Left ventricle myocardium superior (tissue), 1 donor: ENCODE measurements at places on chromosomes 11 and 22.

- DNase-seq = no peak
Observed at GRCh38 chr22:50027639-50028537, 15.3 kb upstream of the IL17REL start.

- DNase-seq = no peak
Observed at GRCh38 chr11:256952-257737, 20.4 kb downstream of the PSMD13 start.

GRCh38 chr11:92909214-92909613 is 60.2 kb upstream of the MTNR1B start:
- DNase-seq = no peak

DNA sequence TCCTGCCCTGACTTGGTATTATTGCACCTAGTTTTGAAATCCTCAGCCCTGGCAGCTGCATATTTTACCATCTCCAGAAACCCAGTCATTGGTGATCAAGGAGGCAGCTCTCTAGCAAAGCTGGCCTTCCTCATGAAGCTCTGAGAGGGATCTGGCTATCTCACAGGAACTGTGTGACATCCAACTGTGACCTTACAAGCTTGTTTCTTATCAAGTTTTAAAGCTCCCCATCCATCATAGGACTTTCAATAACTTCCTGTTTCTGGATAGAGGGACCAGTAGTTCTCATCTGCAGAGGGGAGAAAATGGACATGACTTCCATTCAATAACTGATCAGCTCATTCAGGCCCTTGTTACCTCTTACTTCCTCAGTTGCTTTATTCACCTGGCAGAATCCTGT is 18.2 kb downstream of the CALCA start:
- DNase-seq = no peak
